ENCODE measurements at places on chromosomes 2 and 18.
A peak's percentile ranks its signal among the peaks of the same experiment; 100 is the strongest.

- H3K36me3 ChIP-seq = no peaks in the 10 kb centered on the region
- DNase-seq = no peak
- H3K27me3 ChIP-seq = no peaks in the 10 kb centered on the region
- H3K4me1 ChIP-seq = no peaks in the 10 kb centered on the region
- no peak overlapping the region for H3K4me3 ChIP-seq
- no peak overlapping the region for H3K27ac ChIP-seq
Observed at GRCh38 chr2:67346718-67347407, 50.3 kb upstream of the ETAA1 start.

DNA sequence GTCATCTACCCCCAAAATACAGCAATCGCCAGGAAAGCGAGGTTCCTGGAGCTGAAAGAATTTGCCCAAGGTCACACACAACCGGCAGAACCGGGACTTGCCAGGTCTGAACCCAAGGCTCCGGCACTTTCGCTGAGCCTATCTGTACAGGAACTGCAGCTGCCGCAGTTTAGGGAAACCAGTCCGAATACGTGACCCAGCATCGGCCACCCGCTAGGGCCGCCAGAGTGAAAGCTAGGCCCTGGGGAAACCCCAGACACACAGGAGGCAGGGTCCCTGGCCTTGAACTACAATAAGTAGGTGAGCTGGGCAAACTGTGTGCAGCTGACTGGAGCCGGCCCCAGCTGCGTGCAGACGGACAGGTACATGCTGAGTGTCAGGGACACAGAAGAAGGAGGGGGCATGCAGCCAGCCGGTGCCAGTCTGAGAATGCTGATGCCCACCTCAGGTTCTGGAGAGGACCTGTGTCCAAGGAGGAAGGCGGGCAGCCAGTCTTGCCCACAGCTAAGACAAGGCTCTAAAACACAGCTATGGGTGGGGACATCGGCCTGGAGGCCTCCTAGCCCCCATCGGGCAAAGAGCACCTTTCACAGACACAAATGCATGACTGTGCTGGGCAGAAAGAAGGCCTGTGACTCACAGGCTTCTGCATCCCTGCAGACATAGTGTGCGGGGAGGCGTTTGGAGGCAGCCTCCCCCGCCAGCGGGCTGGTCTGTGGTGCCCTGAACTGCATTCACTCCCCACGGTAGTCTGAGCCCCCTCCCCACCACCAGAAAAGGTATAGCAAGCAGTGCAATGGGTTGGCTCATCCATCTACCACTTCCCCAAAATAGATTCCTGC is 107.4 kb upstream of the ID2 start:
- no peaks in the 10 kb centered on the region for H3K27me3 ChIP-seq
- H3K4me1 ChIP-seq = no peaks in the 10 kb centered on the region
- no peak for DNase-seq
- no peaks in the 10 kb centered on the region for H3K36me3 ChIP-seq

DNA sequence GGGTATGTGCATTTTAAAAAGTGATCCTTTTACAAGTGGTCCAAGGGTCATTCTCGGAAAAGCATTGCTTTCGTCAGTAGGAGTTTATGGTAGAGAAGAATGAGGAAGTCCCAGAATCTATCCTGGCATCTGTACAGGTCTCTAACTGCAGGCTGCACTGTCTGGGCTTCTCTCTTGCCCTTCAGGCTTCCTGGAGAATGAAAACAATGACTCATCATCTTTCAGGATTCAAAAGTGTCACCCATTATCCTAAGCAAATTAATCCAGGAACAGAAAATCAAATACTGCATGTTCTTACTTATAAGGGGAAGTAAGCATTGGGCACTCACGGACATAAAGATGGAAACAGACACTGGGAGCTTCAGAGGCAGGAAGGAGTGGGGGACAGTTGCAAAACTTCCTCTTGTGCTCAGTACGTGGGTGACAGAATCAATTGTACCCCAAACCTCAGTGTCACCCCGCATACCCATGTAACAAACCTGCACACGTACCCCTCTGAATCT is 60.2 kb upstream of the TXNDC2 start:
- peak overlapping the region; percentile 94 for H3K27ac ChIP-seq
- H3K27me3 ChIP-seq = no peaks in the 10 kb centered on the region
- no peak overlapping the region for H3K4me3 ChIP-seq
- peaks cover 2% of the 10 kb centered on the region for H3K36me3 ChIP-seq

DNA sequence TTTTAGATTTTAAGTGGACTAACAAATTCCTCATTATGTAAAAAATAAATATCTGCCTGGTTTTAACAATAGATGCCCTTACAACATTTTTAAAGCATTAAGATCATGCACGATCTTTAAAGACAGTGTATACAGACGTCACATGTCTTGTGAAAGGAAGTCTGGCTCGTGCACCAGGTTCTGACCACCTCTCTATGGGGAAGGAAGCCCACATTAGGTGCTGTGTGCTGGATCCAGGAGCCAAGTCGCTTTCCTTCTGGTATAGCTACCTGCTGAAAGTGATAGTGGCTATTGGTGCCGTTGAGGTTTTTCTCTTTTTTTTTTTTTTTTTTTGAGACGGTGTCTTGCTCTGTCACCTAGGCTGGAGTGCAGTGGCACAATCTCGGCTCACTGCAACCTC is 116.5 kb downstream of the NCK2 start:
- H3K27ac ChIP-seq = no peak overlapping the region
- H3K4me1 ChIP-seq = peaks cover 3% of the 10 kb centered on the region
- no peaks in the 10 kb centered on the region for H3K27me3 ChIP-seq
- H3K4me3 ChIP-seq = no peak overlapping the region
- no peaks in the 10 kb centered on the region for H3K36me3 ChIP-seq

- no peak overlapping the region for H3K27ac ChIP-seq
- no peak overlapping the region for H3K4me3 ChIP-seq
- no peaks in the 10 kb centered on the region for H3K4me1 ChIP-seq
- no peaks in the 10 kb centered on the region for H3K36me3 ChIP-seq
Observed at GRCh38 chr18:34261865-34262780, 37.4 kb upstream of the NOL4 start.

- H3K4me3 ChIP-seq = no peak overlapping the region
- H3K36me3 ChIP-seq = peaks cover 6% of the 10 kb centered on the region
- no peak for DNase-seq
- no peaks in the 10 kb centered on the region for H3K4me1 ChIP-seq
Observed at GRCh38 chr2:225037415-225038230, 4.6 kb downstream of the DOCK10 start.

- DNase-seq = no peak
- no peaks in the 10 kb centered on the region for H3K27me3 ChIP-seq
- peak overlapping the region; percentile 34 for H3K27ac ChIP-seq
Observed at GRCh38 chr2:66522611-66523376, 87.9 kb downstream of the MEIS1 start.

DNA sequence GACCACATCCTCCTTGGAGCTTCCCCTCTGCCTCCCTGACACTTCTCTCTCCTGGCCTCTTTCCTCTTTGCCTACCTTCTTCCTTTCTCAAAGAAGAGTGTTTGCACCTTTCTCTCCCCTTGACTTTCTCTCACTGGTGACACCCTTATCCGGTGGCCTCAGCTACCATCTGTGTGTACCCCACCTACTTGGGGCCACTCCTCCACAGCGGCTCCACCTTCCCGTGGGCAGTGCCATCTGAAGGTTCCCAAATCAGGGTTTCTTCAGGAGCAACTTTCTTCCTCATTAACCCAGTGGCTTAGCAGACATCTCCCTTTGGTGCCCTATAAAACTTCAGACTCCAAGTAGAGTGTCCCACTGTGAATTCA is 5.3 kb upstream of the NCL start:
- peaks cover 5% of the 10 kb centered on the region for H3K4me1 ChIP-seq
- H3K27me3 ChIP-seq = no peaks in the 10 kb centered on the region
- no peak for DNase-seq
- no peaks in the 10 kb centered on the region for H3K36me3 ChIP-seq
- H3K4me3 ChIP-seq = no peak overlapping the region
- no peak overlapping the region for H3K27ac ChIP-seq

DNA sequence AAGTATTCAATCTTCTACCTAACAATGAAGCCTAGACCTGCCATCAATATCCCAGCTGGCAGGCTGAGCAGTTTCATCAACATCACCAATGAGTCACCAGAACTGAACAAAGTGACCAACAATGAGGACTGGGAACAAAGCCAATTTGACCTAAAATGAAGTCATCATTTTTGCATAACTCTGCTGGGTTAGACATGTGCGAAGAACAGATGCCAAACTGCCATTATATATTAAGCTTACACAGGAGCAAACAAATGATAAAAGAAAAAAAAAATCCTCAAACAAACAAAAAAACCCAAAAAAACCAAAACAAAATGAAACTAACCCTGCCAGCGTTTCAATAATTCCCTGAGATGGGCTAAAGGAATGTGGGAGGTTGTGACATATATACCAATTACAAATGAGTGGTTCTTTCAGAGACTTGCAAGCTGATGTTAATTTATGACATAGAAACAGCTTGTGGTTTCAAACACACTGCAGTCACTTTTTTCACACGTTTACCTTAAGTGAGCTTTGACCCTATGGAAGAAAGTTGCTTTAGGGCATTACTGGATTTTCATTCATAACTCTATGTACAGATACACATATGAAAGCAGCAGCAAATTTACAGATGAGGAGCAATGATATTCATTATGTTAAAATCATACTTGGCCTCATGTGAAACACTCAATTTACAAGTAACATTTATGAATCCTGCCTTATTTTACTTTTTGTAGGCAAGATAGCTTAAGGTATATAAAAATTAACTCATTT is 56.9 kb upstream of the CCDC141 start:
- no peak overlapping the region for H3K4me3 ChIP-seq
- peaks cover 18% of the 10 kb centered on the region for H3K4me1 ChIP-seq
- DNase-seq = peak; percentile 3
- H3K27ac ChIP-seq = no peak overlapping the region
- peaks cover 16% of the 10 kb centered on the region for H3K36me3 ChIP-seq
- H3K27me3 ChIP-seq = no peaks in the 10 kb centered on the region

DNA sequence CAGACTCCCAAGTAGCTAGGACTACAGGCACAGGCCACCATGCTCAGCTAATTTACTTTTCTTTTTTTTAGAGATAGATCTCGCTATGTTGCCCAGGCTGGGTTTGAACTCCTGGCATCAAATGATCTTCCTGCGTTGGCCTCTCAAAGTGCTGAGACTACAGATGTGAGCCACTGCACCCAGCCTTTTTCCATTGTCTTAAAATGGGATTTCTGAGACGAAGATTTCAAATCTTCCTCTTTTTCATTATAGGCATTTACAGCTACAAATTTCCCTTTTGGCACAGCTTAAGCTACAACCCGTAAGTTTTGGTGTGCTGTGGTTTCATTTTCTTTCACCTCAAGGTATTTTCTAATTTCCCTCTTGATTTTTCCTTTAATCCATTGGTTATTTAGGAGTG is 8.6 kb downstream of the GNLY start:
- H3K4me1 ChIP-seq = no peaks in the 10 kb centered on the region
- H3K4me3 ChIP-seq = no peak overlapping the region
- H3K27ac ChIP-seq = peak overlapping the region; percentile 56
- no peaks in the 10 kb centered on the region for H3K27me3 ChIP-seq
- no peak for DNase-seq
- H3K36me3 ChIP-seq = no peaks in the 10 kb centered on the region

GRCh38 chr2:23327887-23328286 is 57.1 kb upstream of the KLHL29 start:
- peak overlapping the region; percentile 56 for H3K27ac ChIP-seq
- H3K27me3 ChIP-seq = peaks cover 15% of the 10 kb centered on the region
- no peak overlapping the region for H3K4me3 ChIP-seq
- DNase-seq = peak; percentile 63

DNA sequence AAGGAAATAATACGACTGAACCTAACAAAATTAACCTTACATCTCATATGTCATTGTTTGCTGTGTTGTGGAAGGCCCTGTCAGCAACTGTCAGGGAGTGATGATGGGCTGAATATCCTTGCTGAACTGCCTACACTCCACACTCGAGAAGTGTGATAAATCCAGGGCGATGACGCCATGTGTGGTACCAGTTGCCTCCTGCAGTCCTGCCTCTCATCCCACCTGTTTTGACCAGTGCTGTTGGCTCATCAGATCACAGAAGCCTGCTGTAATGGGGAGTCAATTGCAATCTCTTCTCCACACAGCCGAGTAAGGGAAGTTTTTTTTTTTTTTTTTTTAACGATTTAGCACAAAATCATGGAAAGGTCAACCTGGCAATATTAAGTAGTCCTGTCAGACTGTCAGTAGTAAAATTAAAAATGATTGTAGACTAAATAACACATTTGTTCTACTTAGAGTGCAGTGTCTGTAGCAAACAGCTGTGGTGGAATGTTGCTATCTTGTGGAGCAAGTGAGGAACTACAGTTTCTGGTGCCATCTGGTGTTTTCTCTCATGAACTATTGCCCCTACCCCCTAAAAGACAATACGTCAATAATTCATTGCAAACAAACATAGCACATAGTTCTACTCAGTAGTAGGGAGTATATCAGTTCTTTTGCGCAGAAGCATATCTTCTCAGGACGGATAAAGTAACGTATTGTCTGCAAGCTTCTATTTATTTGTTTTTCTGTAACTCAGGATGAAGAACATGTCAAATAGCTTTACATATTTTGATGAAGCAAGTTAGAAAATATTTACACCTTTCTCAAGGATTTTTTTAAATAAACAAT is 347.6 kb downstream of the CTNNA2 start:
- no peaks in the 10 kb centered on the region for H3K4me1 ChIP-seq
- DNase-seq = peak; percentile 63
- H3K4me3 ChIP-seq = no peak overlapping the region
- no peaks in the 10 kb centered on the region for H3K36me3 ChIP-seq
- H3K27ac ChIP-seq = no peak overlapping the region

DNA sequence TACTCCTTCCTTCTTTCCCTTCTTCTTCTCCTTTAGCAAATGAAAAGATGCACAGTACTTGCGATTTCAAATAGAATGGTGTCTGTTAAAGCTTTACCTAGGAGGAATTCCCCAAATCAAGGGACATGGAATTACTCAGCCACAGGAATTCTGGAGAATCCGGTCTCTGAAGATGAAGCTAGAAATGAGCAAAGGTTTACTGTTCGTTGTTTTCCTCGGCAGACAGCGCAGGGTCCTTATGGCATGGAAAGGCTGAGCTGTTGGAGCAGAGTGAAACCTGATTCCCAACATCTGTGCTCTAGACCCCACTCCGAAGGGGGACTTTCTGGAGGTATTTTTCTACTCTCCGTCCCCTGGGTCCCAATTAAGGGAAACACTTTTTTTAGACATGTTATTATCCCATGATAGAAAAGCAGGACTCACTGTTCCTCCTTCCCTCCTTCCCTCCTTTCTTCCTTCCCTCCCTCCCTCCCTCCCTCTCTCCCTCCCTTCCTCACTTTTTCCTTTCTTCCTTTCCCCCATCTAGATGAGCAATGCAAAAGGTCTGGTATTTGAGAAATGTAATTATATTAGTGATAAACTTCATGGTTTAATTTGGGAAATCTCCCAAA is 47.1 kb downstream of the CDCA7 start:
- no peaks in the 10 kb centered on the region for H3K4me1 ChIP-seq
- no peaks in the 10 kb centered on the region for H3K36me3 ChIP-seq
- H3K4me3 ChIP-seq = peak overlapping the region; percentile 55
- H3K27ac ChIP-seq = no peak overlapping the region
- H3K27me3 ChIP-seq = peaks cover 35% of the 10 kb centered on the region
- DNase-seq = no peak

DNA sequence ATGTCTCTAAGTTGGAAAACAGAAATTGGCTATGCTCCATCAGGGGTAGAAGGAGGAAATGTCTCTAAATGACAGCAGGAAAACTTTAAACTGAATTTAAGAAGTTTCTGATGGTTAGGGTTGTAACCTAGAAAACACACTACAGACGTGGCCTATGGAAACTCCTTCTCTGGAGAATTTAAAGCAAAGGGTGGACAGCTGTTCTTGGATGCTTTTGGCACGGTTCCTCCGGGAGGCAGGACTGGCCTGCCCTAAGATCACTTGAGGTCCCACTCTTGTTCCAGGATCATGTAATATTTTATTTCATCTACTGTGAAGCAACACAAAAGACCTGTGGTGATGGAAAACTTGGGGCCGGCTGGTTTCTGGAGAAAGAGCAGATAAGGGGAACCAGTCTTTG is 77.0 kb downstream of the NRP2 start:
- peaks cover 23% of the 10 kb centered on the region for H3K4me1 ChIP-seq
- H3K27me3 ChIP-seq = no peaks in the 10 kb centered on the region
- no peak overlapping the region for H3K4me3 ChIP-seq
- H3K27ac ChIP-seq = no peak overlapping the region
- peaks cover 17% of the 10 kb centered on the region for H3K36me3 ChIP-seq

All from SK-N-SH (cell line).